ENCODE measurements at places on chromosomes 3 and 15. TPM values are rescaled to one million over a fixed set of nuclear protein-coding genes. Genes with fewer than 3 reads are reported as not detected.

GRCh38 chr15:59255680-59256336 lies 49.2 kb downstream of the LDHAL6B start:
- peak; percentile 10 for DNase-seq

- DNase-seq: no peak
These were observed 67.8 kb upstream of the POLG start for GRCh38 chr15:89402518-89402805.

DNA sequence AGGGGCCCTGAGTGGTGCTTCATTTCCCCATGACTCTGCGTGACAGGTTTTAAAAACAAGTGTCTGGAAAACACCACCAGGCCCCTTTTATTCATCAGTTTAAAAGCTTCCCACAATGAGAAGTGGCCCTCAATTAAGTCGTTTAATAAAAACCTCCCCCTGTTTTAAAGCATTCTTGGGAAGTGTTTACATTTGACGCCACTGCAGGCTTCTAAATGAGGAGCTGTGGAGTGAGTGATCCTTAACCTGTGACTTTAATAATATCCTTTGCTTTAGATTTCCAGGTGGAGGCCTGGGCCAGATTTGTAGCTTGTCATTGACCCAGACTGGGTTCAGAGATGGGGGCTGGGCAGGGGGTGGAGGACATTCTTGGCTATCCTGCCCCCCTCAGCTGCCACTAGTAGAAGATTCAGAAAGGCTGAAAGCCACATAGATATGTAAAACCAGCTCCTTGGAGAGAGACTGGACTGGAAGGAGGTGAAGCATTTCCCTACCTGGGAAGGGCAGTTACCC lies 11.3 kb downstream of the CGNL1 start:
- DNase-seq: no peak

Gene ACKR2
- total RNA-seq: 1.2 TPM

Gene ZBTB20
- total RNA-seq: 19.8 TPM

Gene FBXW12
- total RNA-seq: not detected

All from activated T-cell treated with anti-CD3 and anti-CD28 coated beads, Interleukin-2, amount 50 U/mL, for 72 hours (primary cell).